ENCODE measurements at places on chromosomes 7 and 10.

- DNase-seq = no peak
These were observed 1.6 kb upstream of the SPAG6 start for GRCh38 chr10:22343731-22344130.

- no peak for DNase-seq
These were observed 15.1 kb upstream of the LMOD2 start for GRCh38 chr7:123640583-123640982.

- no peak for DNase-seq
These were observed 852.0 kb upstream of the PHF14 start for GRCh38 chr7:10121631-10122030.

DNA sequence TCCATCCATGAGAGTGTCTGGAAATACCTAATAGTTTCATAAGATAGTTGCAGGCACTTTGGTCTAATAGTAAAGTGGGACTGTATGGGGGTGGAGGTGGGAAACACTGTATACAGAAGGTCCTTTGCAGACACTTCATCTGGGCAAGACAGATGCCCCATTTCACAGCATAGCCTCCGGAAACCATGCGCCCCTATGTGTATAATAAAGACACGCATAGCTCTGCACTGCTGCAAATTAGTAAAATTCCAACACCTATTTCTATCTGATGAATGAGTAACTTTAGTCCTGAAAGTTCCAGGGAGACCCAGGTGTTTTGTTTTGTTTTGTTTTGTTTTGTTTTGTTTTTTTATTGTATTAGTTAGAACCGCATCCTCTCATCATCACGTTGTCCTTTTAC is 187.1 kb downstream of the CREB5 start:
- no peak for DNase-seq

GRCh38 chr7:45108863-45109262 is 2.6 kb downstream of the TBRG4 start:
- DNase-seq = no peak

DNA sequence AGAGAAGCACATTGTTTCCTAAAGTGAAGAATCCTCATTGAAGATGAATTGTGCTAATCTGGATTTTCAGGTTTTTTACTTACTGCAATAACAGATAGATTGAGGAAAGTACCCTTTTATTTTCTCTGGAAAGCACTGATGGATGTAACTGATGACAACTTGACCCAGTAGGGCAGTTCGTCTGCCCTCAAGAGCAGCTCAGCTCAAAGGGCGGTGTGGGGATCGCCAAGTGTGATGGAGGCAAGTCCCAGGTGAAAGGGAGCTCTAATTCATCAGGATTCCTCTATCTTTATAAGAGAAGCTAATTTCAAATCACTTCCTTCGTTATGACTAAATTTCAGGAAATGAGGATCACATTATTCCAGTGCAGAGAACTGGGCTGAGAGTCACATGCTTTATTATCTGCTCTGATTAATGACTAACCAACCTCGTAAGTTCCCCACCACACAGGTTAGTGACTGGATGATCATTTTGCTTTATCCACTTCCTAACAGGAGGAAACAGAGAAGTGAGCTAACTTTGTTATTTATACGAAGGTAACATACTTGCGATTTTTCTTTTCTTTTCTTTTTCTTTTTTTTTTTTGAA is 98.8 kb downstream of the PFKFB3 start:
- no peak for DNase-seq

DNA sequence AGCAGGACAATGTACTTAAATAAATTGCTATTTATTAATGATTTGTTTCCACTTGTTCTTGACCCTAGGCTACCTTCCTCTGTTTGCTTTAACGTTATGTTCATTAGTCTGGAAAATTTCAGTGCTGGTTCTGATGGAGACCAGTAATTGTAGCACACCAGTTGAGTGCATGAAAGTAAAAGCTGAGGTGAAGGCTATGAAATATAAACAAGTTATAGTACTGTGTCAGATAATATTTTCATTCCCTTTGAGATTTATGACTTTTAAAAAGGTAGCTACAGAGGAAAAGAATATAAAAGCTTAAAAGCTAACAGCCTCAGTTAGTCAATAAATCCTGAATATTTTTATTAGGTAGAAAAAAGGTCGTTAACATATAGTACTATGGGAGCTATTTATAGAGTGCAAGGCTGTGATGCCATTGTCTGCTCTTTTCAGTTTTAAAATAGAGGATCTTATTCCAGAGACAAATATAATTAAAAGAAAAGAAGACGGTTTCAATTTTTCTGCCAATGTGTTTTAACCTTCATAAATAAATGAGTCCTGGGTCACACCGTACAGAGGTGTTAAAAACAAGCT is 351.8 kb upstream of the ETV1 start:
- no peak for DNase-seq

- no peak for DNase-seq
These were observed 207.2 kb downstream of the DPP6 start for GRCh38 chr7:154259396-154259795.

DNA sequence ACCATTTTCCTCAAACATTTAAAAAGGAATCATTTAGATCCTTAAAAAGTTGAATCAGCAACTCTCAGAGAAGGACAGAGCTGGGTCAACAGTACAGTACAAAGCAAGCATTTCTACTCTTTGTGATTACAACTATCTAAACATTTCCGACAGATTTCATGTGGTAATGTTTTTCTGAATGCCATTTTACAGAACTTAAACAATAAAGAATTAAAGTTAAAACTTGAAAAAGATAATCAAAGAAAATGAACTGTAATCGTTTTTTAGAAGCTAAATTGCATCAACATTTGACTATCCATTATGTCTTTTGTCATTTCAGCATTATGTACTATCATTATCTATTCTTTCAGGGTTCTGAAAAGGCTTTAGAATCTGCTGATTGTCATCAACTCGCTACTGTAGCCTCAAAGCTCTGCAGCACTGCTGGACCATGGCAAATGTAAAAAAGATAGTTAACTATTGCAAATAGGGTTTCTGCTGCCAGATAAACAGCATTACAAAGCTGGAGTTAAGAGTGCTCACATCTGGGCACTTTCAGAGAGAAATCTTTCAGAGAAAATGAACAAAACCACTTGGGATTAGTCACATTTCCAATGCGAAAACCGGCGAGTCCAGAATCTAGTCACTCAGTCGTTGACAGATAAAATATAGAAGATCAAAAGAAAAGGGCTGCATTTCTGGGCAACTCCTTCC is 160.4 kb upstream of the LAMB4 start:
- peak; percentile 55 for DNase-seq
